ENCODE measurements at places on chromosomes 2 and 18.

DNA sequence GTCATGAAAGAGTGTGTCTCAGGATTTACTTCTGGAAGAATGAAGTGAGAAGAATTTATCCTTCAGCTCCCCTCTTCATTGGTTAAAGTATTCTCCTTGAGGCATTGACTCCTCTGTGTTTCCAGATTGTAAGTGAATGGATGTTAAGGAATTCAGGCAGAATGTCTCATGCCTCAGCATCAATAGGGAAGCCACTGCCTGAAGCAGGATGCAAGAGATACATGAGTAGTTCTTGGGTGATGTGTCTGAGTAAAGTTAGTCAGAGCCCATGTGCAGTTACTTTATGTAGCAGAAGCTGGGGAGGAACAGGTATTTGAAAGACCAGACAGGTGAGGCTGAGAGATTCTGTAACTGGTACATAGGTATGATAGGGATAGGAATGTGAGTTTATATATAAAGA is 34.0 kb upstream of the TMEFF2 start:
- DNase-seq: peak; percentile 18

DNA sequence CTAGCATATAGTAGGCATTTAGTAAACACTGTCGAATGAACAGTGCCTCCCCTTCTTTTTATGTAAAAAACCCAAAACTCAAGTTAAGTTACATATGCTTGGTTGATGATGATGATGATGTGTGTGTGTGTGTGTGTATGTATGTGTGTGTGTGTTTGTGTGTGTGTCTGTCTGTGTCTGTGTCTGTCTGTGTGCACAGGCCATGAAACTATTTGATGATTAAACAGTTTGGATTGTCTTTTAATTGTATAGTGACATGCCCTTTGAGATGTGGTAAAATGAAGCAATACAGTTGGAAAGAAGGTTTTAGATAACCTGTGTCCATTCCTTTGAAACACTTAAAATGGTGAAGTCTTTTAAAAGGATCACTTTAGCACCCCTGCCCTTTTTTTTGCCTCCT is 105.6 kb downstream of the MAP4K4 start:
- DNase-seq: peak; percentile 62

- DNase-seq: no peak
These were observed 17.5 kb downstream of the MGAT4A start for GRCh38 chr2:98713332-98714015.

- peak; percentile 49 for DNase-seq
These were observed 253.2 kb downstream of the NEDD4L start for GRCh38 chr18:58297198-58297597.

GRCh38 chr2:162344617-162344950 is 652 bp downstream of the GCA start:
- DNase-seq: no peak

DNA sequence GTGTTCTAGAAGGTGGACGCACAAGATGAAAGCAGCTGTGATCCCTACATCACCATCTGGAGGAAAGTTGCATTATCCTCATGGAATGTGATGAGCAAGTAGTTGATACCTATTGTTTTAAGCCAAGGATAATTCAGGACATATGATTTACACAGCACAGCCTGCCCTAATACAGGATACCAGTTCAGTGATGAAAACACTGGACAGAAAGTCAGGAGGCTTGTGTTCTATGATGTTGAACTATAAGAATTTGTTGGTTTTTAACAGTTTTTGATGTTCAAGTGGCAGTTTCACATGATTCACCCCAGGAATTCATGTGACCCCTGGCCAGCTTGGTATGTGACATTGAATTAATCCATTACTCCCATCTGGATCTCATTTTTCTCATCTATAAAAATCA is 6.2 kb upstream of the CHST10 start:
- no peak for DNase-seq

DNA sequence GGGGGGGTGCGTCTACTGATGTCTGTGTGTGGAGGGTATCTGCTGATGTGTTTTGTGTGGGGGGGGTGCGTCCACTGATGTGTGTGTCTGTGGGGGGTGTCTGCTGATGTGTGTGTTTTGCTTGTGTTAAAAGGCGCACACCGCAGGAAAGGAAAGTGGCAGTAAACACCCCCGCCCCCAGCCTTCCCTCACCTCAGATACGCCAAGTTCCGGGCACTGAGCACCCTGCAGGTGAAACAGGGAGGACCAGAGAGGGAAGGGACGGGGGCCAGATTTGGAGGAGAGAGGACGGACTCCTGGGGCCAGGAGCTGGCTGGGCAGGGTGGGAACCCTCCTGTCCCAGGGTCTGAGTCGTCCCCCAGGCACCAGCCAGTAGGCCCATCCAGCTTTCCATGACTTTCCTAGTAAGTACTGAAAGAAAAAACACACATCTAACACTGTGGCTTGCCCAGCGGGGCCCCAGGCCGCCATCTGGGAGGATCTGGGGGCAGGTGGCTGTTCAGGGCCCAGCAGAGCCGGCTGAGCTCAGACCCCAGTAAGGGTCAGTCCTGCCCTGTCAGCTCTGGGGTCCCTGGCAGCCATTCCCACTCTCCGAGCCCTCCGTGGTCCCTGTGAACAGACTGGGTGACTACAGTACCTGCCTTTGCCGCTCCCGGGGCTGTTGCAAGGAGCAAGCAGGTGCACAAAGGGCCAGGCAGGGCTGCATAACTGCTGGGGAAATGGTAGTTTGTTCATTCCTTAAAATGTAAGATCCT is 126.9 kb downstream of the NFATC1 start:
- DNase-seq: no peak

GRCh38 chr2:203637471-203638167 is 68.8 kb upstream of the CD28 start:
- DNase-seq: no peak

DNA sequence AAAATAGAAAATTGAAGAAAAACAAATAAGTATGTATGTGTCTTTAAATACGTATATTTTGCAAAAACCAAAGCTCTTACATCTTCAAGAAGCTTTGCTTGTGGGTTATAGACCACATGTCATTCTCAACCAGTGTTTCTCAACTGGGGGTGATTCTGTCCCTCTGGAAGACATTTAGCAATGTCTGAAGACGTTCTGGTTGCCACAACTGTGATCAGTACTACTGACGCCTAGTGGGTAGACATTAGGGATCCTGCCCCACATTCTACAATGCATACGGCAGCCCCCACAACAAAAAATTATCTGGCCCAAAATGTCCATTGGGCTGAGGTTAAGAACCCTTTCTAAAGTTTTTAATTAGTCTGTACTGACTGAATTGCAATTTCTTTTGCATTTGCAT is 48.4 kb downstream of the UNC50 start:
- no peak for DNase-seq

GRCh38 chr2:7661502-7661901 is 744.3 kb downstream of the RNF144A start:
- no peak for DNase-seq

GRCh38 chr2:27189989-27190388 is 21.9 kb upstream of the ATRAID start:
- DNase-seq: no peak

GRCh38 chr2:67604360-67604759 is 207.2 kb downstream of the ETAA1 start:
- DNase-seq: no peak

DNA sequence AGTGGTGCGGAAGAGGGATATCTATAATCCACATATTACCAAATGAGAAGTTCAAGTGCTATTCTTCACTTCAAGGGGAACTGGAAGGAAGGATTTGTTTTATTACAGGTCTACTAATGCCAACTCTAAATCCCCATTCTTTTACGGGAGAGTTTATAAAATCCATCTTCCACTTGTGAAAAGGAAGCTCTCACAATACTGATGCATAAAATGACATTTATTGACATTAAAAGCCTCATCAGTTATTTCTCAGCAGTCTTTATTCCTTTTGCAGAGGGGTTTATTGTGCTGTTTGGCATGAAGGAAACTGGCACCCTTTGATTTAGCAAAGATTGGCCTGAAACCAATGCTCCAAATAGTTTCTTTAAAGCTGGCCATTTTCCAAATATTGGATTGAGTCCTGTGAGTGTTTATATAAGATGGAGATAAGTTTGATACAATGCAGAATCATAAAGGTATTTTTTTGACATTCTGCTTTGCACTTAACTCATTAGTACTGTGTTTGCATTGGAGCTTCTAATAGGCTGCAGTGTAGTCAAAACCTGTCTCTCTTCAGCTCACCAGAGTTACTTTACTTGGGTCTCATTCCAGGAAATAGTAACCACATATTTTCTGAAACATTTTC is 26.6 kb downstream of the LRP1B start:
- no peak for DNase-seq

DNA sequence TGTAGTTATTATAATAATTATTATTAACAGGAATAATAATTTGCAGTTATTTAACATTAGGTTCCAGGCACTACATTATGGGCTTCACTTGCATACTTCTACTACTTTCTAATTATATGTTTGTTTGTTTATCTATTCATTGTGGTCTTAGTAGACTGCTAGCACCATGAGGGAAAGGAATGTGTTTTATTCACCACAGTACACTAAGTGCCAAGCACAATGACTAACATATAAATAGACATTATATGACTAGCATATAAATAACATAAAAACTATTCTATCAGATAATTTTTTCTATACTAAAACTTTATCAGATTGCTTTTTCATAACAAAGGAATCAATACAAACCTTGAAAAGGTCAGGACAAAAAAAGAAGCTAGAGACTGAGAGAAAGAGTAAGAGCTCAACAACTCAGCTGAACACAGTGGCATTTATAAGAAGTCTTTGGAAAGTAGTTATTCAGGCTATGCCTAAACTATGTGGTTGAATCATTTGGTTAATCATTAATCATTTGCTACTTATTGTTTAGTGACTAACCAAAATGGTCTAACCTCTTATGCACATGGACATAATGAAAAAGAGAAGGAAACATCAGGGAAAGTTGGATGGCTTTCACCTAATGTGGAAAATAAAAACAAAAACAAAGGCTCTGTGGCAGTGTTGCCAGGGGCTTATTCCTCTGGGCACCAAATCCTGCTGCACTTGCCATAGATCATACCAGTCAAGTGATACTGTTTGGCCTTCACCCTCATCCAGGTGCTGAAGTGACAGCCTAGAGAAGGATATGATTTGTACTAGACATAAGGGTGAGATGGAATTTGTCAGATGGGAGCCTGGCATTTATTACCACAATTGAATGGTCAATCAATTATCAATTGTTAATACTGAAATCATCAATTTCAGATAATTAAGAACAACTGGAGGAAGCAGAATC is 174.9 kb downstream of the ETAA1 start:
- DNase-seq: peak; percentile 75

- peak; percentile 6 for DNase-seq
These were observed 101.5 kb upstream of the GRB14 start for GRCh38 chr2:164722616-164723338.

- no peak for DNase-seq
These were observed 15.4 kb downstream of the ACOXL start for GRCh38 chr2:110747522-110748488.

DNA sequence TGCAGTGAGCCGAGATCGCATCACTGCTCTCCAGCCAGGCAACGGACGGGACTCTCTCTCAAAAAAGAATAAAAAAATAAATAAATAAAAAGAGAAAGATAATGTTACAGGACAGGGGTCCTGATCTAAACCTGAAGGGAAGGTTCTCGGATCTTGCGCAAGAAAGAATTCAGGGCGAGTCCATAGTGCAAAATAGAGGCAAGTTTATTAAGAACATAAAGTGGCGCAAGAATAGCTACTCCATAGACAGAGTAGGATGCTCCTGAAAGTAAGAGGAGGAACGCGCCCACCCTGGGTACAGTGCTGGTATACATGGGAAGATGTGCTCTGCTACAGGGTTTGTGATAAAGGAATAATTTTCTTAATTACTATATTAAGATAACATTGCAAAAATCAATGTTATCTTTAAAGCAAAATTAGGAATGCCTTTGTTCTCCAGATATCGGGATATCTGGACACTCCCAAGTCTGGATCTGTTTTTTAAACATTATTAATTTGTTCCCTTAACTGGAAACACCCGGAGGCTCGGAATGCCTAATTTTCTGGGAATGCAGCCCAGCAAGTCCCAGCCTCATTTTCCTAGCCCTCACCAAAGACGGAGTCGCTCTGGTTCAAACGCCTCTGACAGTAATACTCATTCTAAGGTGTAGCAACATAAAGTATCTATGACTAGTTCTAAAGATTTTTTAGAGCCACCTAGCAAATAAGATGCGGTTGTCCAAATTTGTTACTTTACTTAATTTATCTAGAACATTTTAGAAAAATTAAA is 38.8 kb downstream of the ACSL3 start:
- no peak for DNase-seq

GRCh38 chr2:60948926-60949579 is 67.7 kb downstream of the REL start:
- DNase-seq: no peak

GRCh38 chr2:146623771-146624170 is 1221.1 kb upstream of the ACVR2A start:
- no peak for DNase-seq

GRCh38 chr2:23606968-23607367 is 222.0 kb downstream of the KLHL29 start:
- peak; percentile 81 for DNase-seq

GRCh38 chr2:234107861-234108260 is 57.4 kb downstream of the SPP2 start:
- DNase-seq: no peak

DNA sequence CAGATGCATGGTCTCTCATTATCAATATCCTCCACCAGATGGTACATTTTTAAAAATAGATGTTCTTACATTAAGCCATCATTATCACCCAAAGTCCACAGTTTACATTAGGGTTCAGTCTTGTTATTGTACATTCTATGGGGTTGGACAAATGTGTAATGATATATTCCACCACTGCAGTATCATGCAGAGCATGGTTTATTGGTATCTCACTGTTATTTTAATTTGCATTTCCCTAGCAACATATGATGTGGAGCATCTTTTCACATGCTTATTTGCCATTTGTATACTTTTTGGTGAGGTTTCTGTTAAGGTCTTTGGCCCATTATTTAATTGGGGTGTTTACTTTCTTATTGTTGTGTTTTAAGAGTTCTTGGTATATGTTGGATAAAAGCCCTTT is 95.7 kb downstream of the PTH2R start:
- no peak for DNase-seq

GRCh38 chr18:42756214-42756613 is 359.3 kb downstream of the RIT2 start:
- DNase-seq: no peak

DNA sequence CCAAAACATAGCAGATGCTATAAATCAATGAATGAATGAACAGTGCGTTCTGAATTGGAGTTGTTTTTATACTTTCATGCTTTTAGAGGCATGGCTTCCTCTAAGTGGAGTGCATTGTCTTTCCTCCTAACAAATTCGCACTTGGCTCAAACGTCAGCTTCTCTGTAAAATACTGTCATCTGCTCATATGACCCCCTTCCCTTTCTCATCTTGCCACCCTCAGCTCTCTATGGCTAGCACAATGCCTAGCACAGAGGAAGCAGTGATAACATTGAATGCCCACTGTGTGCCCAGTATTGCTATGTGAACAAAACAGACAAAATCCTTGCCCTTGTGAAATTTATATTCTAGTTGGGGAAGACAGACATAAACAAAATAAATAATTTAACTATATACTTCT is 258.8 kb downstream of the MREG start:
- DNase-seq: no peak

- peak; percentile 55 for DNase-seq
These were observed 102.9 kb downstream of the TSN start for GRCh38 chr2:121858369-121858768.

- DNase-seq: peak; percentile 87
These were observed 138.2 kb downstream of the VAPA start for GRCh38 chr18:10051877-10052631.

GRCh38 chr2:37648331-37649011 is 23.0 kb downstream of the CDC42EP3 start:
- DNase-seq: no peak
